NCI-H187 (cell line): ENCODE measurements at places on chromosomes 5 and 9.

DNA sequence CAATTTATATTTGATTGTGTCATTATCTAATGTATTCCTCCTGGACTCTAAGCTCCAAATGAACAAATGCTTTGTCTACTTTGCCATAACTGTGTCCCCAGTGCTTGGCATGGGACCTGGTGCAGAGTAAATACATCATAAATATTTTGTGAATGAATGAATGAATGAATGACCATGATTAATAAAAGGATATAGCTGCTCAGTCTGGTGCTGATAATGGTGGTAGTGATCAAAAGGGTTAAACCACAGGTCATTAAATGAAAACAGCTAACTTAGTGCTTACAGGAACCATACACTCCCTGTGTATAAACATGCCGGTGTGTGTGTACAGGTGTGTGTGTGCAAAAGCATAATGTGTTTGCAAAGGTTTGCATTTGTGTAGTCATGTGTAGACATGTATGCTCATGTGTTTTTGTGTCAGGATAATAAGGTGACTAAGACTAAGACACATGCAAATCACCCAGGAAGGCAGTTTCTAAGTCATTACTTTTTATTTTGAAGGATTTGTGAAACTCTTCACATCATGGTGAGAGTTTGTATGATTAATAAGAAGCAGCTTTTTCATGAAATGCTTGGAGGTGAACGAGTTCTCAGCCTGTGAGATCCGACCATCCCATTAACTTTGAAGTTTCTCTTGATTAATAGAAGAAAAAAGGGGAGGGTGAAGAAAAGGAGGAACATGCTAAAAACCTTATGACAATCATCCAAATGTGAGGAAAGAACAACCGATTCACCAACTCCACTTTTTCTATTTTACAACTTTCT, 24.6 kb downstream of the SPARC start:
- DNase-seq = no peak

DNA sequence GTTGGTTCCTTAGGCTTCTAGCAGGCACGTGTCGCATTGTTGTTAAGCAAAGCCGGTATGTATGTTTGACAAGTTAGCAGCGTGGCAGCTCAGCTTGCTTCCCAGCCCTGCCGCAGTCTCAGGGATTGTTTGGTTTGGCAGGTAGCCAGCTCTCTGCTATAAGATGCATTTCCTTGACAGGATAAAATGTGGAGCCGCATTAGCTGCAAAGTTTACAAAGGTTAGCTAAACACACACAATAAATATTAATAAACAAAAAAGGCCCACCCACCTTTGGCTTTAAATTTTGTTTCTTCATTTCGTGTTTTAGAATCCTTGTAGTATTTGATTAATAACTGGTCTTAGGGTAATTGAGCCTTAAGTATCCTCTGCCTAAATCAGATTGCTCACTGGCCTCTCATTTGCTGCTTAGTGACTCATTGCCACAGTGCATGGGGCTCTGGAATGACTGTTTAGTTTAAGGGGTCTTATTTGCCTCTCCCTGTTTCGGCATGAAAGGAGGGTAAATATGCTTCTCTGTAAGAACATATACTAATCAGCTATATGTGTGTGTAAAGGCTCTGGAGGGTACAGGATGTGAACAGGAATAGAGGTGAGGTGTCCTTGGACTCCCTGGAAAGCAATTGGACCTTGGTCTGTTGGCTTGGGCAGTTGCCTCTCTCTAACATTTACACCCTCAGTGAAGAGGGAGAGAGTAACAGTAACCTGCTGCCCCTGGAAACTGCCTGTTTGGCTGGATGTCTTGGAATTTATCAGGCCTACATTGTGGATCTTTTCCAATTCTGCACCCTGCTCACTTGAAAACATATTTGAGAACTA, 122.0 kb downstream of the GDNF start:
- peak; percentile 79 for DNase-seq

GRCh38 chr5:11214864-11215644, 454.0 kb upstream of the DAP start:
- no peak for DNase-seq

DNA sequence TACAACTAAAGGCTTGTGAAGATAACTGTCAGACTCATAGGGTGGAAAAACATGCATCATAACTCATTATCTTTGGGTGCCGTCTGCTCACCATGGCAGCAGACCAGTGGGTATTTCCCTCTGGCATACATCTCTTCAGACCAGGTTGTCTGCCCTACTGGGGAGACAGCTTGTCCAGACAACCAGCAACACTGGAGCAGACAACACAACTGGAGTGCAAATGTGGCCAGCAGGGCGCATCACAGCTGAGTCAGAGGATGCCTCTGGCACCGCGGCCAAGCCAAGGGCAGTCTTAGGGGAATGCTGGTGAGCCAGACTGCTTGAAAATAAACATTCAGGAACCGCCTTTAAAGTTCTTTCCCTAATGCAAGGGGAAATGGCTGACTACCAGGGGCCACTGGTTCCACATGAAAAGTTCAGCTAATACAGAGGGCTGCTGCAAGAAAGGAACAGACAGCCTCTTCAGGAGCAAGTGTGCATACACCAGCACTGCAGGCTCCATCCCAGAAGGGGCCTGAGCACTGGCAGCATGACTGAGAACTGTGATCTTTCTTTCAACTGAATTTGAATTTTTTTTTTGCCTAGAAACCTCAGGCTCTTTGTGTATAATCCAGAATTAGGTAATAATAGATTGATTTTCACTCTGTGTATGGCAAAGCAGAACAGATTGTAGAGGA, 77.3 kb downstream of the MAMDC2 start:
- no peak for DNase-seq

DNA sequence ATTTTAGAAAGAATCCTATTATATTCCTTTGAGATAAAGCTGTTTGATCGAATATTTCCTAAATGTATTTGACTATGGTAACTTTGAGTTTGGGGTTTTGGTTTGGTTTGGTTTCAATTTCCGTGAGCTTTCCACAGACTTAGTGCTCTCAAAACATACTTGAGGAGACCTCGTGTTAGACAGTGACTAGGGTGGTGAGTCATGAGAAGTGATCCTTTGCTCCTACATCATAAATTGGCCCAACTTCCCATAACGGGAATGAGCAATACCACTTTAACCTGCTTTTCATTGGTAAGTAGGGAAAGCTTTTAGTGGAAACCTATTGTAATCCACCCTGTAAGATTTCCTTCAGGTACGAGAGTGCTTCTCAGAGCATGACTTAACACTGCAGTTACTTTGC, 3.8 kb upstream of the RASEF start:
- no peak for DNase-seq

- DNase-seq = no peak
These were observed 199.4 kb downstream of the SREK1 start for GRCh38 chr5:66343370-66344071.

GRCh38 chr5:154813736-154814135, 36.7 kb downstream of the FAXDC2 start:
- DNase-seq = no peak

GRCh38 chr9:110220809-110221208, 12.8 kb upstream of the C9orf152 start:
- no peak for DNase-seq

- DNase-seq = no peak
These were observed 52.5 kb downstream of the NUP214 start for GRCh38 chr9:131177898-131178297.

- no peak for DNase-seq
These were observed 554.8 kb upstream of the MEF2C start for GRCh38 chr5:89437450-89438435.

DNA sequence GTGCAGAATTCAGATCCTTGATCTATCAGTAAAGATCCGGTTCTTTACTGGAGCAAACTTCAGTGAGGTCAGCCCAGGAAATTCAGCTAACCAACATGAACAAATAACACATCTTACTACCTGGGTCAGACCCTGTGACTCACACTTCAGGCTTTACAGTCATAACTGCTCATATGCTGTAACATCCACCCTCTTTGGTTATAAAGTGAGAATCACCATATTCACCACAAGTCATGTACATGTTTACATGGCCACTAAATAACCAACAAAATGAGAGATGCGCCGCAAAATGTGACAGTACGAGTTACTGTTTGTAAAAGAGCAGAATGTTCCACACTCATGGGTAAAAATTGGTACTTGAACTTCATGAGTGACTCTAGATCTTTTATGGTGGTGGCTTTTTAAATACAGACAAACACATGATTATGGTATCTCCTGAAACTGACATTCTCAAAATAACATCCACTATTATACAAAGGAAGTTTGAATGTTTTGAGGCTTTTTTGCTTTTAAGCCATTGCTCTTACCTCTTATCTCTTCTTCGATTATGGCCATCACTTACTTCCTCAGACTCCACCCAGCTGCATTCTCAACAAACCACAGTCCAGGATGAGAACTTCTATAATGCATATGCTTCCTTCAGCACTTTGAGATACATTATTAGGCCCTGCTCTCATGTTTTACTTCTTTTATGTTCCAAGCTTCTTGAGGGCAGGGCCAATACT, 516.6 kb downstream of the RAB3C start:
- no peak for DNase-seq

- no peak for DNase-seq
These were observed 9.3 kb downstream of the OBP2B start for GRCh38 chr9:133199648-133200321.

- peak; percentile 93 for DNase-seq
These were observed 43.3 kb downstream of the ANKRD33B start for GRCh38 chr5:10607023-10607665.

GRCh38 chr5:72034770-72035169, 72.5 kb upstream of the MAP1B start:
- no peak for DNase-seq

DNA sequence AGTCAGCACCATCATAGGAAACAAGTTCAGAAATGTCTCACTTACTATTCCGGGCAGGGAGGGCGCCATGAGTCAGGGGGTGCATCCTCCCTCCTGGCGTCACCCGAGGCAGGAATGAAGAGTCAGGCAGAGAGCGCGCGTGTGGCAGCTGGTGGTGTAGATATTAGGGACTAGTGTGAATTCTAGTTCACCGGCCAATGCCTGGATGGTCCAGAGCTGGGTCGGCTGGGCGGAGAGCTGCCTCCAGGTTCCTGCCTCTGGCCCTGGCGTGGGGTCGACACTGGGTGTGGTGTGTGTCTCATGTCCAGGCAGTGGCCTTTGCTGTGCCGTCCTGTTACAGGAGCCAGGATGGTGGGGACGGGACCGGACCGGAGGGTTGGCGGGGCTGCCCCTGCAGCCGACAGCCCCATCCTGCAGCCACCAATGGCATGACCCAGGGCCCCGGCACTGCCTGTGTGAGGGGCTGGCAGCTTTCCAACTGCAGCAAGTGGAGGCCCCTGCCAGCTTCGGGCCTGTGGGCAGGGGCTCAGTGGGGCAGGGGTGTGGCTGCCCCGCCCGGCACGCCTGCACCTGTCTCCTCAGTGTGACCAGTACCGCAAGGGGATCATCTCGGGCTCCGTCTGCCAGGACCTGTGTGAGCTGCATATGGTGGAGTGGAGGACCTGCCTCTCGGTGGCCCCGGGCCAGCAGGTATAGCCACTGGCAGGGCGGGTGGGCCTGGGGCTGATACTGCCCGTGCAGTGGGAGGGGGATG, 9.1 kb downstream of the DIPK1B start:
- DNase-seq = no peak

GRCh38 chr9:1979741-1980367, 35.3 kb upstream of the SMARCA2 start:
- no peak for DNase-seq

DNA sequence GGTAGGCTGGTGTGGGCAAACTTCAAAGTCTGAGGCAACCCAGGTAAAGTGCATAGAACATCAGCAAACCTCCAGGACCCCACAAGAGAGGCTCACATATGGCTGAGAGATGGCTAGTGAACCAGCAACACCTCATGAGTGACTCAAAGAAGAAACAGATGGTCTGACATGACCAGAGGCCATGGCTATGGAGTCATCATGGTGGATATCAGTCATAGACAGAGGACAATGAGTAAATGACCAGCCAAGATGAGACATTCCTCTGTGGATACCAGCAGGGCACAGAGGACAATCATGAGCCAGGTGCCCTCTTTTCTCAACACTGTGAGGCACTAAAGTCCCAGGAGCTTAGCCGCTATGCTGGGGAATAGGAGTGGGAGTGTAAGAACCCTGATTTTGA, 180.8 kb downstream of the RASEF start:
- DNase-seq = no peak

DNA sequence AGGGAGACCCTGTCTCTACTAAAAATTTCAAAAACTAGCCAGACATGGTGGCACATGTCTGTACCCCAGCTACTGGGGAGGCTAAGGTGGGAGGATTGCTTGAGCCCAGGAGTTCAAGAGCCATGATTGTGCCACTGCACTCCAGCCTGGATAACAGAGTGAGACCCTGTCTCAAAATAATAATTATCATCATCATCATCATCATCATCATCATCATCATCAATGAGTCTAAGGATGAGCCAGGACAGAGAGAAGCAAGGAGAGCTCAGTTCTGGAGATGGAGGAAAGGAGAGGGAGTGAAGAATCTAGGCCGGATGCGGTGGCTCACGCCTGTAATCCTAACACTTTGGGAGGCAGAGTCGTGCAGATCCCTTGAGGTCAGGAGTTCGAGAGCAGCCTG, 36.7 kb upstream of the MATR3 start:
- DNase-seq = no peak

DNA sequence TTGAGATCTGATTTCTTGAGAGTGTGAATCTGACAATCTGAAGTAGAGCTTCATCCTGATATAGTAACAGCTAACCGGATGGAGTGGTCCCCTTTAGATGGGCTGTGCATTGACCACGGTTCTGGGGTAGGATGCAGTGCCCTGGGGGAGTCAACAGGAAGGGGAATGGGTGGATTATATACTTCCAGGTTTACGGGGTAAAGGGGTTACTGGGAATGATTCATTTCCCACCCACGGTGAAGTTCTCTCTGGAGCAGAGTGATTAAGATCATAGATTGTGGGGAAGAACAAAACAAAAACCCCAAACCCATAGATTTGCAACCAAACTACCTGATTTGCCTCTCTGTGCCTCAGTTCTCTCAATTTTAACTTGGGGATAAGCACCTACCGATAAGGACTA, 1.5 kb upstream of the B4GALT7 start:
- no peak for DNase-seq

DNA sequence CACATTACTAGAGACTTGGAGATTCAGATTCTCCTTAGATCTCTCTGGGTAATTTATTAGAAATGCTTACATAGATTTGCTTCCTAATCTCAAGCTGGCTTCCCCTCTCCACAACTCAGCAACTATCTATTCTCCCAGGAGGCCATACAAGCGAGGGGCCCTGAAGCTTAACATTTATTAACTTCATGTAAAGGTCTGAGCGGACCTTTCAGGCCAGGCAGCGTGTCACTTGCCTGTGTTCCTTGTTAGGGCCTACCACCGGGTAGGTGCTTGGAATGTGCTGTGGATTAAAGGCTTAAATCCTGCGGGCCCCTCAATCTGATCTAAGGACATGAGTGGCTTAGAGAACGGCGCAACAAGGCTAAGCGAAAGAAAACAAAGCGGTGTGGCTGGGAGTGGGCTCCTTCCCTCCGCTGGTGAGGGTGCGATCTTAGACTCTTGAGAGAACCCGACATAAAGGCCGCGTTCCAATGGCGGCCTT, 712 bp upstream of the HSPA4 start:
- DNase-seq = no peak

GRCh38 chr9:111356481-111357244, 26.6 kb upstream of the OR2K2 start:
- no peak for DNase-seq

- DNase-seq = no peak
These were observed 12.8 kb upstream of the NUP214 start for GRCh38 chr9:131112374-131113154.

- no peak for DNase-seq
These were observed 177.4 kb downstream of the NSG2 start for GRCh38 chr5:174222891-174223290.

- DNase-seq = no peak
These were observed 243.6 kb downstream of the PBX3 start for GRCh38 chr9:125990793-125991220.

- DNase-seq = no peak
These were observed 591.8 kb upstream of the CLINT1 start for GRCh38 chr5:158450751-158451171.
